Activated CD4-positive, alpha-beta T cell treated with anti-CD3 and anti-CD28 coated beads, Interleukin-2, amount 50 U/mL, for 1 hour (primary cell): ENCODE measurements at places on chromosomes 13 and 19.

GRCh38 chr13:68173111-68173510 is 943.0 kb upstream of the PCDH9 start:
- no peak for DNase-seq

DNA sequence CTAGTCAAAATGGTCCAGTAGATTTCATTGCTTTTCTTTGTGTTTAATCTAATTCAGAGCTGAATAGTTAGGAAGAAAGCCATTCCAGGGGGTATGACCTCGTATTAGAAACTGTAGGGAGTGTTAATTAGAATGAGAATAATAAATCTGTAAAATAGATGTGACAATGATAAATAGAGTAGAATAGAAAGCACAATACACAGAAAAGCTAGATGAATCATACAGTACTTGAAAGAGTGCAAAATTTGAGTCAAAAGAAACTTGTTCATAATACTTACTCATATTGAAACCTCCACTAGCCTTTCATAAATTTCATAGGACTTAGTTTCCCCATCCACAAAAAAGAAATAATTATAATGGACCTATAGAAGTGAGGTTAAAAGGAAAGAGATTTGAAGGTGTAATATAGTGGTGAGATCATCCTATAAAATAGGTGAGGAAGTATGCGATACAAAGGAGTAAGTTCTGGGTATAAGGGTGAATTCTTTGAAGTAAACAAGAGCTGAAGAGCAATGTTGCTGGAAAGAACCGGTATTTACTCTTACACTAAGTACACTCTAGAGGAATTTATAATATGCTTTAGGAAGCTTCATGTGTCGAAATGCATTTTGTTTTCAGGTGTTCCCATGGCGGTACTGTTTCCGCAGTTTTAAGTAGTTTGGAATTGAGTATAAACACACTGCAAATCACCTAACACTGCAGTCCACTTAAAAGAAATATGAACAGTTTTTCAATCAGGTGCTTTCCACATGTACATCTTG is 21.9 kb downstream of the PCDH17 start:
- DNase-seq = no peak

- DNase-seq = no peak
Measured at GRCh38 chr19:19191768-19192077, 229 bp downstream of the BORCS8 start.

DNA sequence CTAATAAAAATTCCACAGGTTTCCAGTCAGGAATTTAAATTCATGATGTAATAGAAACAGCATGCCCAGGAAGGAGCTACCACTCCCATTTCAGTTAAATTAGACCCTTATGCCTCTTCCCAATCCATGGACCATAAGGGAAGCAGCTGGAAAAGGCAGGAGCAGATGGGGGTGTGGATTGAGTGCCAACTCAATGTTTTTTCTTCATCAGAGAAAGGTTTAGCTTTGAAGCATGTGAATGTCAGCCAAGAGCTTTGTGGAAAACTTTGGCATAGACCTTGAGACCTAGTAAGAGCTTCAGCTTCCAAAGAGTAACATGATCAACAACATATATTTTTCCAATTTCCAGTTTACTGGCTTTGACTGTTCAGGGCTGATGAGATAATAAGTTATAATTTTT is 2139.9 kb downstream of the PCDH9 start:
- DNase-seq = no peak

GRCh38 chr13:20528452-20528851 is 2.8 kb upstream of the CRYL1 start:
- no peak for DNase-seq

DNA sequence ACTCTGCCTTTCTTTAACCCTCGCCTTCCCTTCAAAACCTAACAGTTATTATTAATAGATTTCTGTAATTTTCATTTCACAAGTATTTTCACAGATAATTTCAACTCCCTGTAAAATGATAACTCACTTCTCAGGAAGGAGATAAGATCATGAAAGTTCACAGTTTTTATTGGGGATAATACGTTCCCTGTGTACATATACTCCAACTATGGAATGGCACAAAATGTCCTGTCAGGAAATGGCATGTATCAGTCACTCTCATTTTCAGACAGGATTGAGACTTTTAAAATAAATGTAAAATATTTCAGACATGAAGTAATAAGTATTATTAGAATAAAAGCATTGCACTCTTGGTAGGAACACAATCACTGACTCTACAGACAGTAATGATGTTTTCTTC is 932 bp upstream of the TRAPPC2B start:
- DNase-seq = no peak

- no peak for DNase-seq
Measured at GRCh38 chr13:21310220-21310619, 133.8 kb downstream of the MRPL57 start.

DNA sequence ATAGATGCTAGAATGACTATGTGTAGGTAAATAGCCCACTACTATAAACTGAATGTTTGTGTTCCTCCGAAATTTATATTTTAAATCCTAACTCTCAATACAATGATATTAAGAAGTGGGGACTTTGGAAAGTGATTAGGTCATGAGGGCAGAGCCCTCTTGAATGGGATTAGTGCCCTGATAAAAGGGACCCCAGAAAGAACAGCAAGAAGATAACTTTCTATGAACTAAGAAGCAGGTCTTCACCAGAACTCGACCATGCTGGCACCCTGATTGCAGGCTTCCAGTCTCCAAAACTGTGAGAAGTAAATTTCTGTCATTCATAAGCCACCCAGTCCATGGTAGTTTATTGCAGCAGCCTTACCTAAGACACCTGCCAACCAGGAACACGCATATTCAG is 33.9 kb downstream of the OXGR1 start:
- DNase-seq = no peak

DNA sequence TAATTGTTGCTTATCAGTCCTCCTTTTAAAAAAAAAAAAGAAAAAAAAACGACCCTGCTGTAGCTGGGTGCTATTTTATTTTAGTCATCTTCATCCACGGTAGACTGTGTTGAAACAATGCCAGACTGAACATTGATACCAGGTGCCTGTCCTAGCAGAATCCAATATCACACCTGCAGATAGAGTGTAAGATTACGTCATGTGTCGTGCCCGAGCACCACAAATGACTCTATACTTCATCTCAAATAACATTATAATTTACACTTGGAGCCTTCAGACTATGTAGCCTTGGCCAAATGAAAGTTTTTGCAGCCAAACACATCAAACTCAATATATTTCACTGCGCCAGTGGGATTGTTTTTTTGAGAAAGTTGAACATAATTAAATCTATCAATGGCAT is 410.6 kb downstream of the FGF9 start:
- no peak for DNase-seq

DNA sequence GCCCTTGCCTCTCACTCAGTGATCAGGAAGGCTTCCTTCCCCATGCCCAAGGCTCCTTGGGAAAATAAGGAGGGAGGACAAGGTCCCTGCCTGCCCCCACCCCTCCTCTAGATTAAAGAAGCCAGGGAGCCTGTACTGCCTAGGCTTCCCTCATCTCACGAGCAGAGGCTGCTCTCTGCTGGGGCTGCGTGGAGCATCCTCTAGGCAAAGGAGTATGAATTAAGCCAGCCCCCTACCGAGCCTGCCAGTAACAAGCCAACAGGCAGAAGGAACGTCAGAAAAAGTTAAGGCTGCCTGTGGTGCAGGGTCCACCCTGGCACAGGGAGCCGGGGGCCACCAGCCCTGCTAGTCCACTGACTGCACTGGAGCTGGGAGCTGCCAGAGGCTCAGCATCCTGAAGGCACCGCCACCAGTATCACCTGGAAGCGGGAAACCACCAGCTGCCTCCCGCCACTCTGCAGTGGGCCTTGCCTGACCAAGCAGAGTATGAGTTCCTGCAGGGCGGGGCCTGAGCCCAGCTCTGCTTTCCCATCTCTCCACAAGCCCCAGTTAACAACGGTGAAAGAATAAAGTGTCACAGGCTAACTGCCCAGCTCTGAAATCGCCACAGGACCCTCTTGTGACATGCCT is 6.8 kb downstream of the NAPA start:
- no peak for DNase-seq

DNA sequence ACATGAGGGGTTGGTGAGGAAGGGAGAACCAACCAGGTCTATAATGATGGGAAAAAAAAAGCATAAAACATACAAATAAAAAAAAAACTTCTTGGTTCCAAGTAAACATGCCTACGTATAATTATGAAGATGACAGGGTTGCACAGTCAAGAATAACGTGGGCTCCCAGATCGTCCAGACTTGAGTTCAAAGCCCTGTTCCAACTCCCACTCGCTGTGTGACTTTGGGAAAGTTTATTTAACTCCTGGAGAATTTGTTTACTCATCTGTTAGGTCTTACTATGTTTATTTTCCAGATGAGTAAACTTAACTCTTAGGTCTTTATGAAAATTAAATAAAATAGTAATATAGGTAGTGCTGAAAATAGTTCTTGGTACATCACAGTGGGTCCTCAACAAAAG is 13.8 kb downstream of the STARD13 start:
- no peak for DNase-seq

DNA sequence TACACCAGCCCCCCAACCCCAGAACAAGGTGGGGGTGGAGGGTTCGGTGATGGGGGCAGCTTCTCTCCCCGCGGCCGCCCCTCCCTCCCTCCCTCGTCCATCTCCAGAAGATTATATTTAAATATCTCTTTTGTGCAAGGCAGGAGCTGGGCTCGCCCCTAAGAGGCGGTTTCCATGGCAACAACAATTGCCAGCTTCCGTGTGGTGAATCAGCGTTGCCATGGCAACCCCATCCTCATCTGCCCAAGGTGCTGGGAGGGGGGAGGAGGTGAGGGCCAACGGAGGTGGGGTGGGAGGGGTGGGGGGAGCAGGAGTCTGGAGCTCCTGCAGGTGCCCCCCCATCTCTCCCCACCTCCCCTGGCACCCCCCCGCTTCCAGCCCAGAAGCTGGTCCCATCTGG is 46.4 kb downstream of the CELF5 start:
- DNase-seq = peak; percentile 46

DNA sequence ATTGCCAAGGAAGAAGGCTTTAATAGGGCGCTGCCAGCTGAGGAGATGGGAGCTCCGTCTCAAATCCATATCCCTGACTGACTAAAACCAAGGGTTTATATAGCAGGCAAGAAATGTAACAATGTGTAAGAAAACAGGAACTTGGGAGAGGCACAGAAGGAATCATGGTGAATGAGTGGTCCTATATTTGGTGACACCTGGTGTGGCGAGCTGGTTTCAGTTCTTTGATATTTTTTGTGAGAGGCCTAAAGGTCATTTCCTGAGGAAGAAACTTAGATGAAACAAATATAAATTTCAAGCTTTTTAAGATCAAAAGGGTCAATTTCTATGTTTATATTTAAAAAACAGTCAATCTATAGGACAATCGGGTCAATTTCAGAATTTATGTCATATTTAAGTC is 826.3 kb downstream of the SLITRK6 start:
- no peak for DNase-seq

DNA sequence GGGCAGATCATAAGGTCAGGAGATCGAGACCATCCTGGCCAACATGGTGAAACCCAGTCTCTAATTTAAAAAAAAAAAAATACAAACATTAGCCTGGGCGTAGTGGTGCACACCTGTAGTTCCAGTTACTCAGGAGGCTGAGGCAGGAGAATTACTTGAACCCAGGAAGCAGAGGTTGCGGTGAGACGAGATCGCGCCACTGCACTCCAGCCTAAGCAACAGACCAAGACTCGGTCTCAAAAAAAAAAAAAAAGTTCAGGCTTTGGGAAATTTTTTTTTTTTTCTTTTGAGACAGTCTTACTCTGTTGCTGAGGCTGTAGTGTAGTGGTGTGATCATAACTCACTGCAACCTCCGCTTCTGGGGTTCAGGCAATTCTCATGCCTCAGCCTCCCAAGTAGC is 14.7 kb downstream of the LSM14A start:
- no peak for DNase-seq

DNA sequence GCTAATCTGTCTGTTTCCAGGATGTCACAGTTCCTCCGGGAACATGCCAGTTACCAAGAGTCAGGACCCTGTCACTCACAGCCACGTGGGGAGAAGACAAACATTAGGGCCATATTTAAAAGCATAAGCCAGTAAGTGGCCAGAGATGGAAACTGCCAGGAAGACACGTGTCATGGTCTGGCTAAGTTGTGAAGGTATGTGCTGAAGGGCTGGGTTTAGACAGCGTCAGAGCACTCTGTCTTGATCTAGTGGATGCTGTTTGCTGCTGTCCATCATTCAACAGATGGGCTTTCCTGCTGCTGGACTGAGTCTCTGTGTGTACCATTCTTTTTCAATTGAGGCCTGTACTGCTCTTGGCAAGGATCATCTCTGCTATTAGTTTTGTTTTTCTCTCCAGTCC is 128.6 kb downstream of the HS6ST3 start:
- no peak for DNase-seq

DNA sequence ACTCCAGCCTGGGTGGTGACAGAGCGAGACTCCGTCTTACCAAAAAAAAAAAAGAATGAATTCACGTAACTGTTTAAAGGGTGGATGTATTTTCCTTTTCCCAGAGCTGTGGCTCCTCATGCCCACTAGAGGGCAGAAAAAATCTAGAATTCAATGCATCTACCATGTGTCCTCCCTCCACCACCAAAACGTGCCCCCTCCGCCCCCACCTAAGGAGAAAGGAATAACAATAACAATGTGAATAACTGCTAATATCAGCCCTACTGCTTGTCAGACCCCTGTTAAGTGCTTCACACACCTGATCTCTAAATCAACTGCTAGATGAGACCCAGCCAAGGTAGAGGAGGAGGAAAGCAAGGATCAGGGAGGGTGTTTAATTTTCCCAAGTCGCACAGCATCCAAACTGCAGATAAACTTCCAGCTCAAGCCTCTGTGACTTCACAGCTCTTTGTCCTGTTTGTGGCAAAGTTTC is 20.2 kb upstream of the PNMA8B start:
- DNase-seq = no peak

GRCh38 chr13:30831515-30831914 is 74.6 kb upstream of the MEDAG start:
- no peak for DNase-seq

GRCh38 chr13:23941211-23941610 is 43.9 kb upstream of the C1QTNF9B start:
- DNase-seq = no peak

GRCh38 chr19:17035842-17036424 is 9.3 kb upstream of the CPAMD8 start:
- DNase-seq = no peak

- no peak for DNase-seq
Measured at GRCh38 chr19:15550929-15551292, 42.6 kb downstream of the CYP4F22 start.

GRCh38 chr13:113668491-113668971 is 1.5 kb downstream of the GRK1 start:
- DNase-seq = no peak

- peak; percentile 67 for DNase-seq
Measured at GRCh38 chr19:19053508-19054314, 10.1 kb upstream of the SLC25A42 start.
